ENCODE measurements at places on chromosomes 6 and 20.

GRCh38 chr6:38492031-38492430 is 147.7 kb downstream of the BTBD9 start:
- DNase-seq = no peak

DNA sequence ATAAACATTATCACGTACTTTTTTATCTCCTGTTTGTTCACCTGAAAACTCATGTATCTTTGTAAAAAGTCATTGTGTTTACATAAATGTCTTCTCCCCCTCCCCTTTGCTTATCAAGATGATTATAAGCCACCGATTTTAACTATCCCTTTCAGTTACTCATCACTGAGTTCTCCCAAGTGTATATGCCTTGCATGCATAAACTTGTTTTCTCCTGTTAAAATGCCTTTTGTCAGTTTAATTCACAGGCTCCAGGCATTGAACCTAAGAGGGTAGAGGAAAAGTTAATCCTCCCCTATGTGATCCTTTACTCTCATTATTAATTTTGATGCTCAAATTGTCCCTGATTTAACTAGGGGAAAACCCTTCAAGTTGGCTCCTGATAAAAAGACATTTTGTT is 24.2 kb downstream of the ANKEF1 start:
- DNase-seq = no peak

- DNase-seq = no peak
Observed at GRCh38 chr20:62772619-62772989, 23.7 kb upstream of the MRGBP start.

- no peak for DNase-seq
Observed at GRCh38 chr20:36308353-36308752, 2.2 kb downstream of the DLGAP4 start.

DNA sequence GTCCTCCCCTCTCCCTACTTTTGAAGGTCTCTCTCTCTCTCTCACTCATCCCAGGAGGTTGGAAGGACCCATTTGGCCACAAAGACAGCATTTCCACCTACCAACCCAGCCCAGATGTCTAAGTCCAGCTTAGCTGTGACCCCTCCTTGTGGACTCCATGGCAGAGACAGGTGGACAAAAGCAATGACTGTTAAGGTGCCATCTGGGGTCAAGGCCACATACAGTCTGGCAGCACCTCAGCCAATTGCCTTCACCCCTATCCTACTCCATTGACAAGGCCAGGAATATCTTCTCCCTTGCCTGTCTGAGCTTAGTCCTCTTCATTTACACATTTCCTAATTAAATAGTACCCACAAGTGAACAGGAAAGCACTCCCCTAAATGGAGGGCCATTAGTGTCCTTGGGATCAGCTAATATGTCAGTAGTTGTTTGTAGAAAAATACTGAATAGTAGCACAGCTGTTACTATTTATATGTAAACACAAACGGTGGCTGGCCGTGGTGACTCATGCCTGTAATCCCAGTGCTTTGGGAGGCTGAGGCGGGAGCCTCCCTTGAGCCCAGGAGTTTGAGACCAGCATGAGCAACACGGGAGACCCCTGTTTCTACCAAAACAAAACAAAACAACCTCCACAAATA is 28.8 kb downstream of the GCM1 start:
- peak; percentile 32 for DNase-seq

DNA sequence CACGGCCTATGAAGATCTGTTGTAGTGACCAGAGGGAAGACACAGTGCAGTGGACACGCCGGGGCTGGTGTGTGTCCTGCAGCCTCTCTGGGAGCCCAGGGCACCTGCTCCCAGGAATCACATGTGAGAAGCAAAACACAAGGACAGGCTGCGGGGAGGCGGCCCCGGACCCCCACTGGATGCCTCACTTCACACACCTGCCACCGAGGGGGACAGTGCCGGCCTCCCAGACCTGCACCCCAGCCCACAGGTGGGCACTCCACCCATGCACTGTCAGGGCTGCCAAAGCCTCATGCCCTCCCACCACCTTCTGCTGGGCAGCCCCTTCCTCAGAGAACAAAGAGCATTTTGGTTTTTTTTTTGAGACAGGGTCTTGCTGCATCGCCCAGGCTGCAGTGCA is 27.4 kb downstream of the FRMD1 start:
- DNase-seq = no peak

DNA sequence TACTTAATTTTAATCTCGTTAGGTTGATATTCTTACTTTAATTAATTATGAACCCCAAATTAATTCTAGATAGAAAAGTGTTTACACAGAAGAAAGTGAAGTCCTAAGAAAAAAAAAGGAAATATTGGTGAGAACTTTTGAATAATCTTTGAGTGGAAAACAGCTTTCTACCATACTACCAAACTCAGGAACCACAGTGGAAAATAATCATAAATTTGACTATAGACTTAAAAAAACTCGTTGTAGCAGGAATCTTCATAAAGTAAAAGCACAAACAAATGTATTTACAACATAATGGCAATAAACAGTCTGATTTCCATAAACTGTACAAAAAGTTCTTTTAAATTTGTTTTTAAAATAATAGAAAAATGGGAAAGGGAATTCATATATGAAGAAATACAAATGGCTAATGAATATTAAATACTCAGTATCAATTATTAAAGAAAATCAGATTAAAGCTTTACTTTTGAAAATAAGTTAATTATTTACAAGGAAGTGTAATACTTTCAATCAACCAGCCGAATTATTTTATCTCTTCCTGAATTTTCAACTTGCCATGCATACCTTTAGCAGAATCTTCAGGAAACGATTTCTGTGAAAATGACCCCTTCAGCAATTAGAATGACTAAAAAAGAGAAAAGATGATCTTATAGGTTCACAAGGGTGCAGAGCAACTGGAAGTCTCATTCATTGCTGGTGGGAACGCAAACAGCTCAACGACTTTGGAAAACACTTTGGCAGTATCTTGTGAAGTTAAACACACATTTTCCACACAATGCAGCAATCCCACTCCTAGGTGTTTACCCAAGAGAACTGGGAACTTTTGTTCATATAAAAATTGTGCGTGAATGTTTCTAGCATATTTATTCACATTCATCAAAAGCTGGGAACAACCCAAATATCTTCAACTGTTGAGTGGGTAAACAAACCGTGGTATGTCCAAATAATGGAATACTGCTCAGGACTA is 38.5 kb upstream of the BMP6 start:
- DNase-seq = peak; percentile 64

DNA sequence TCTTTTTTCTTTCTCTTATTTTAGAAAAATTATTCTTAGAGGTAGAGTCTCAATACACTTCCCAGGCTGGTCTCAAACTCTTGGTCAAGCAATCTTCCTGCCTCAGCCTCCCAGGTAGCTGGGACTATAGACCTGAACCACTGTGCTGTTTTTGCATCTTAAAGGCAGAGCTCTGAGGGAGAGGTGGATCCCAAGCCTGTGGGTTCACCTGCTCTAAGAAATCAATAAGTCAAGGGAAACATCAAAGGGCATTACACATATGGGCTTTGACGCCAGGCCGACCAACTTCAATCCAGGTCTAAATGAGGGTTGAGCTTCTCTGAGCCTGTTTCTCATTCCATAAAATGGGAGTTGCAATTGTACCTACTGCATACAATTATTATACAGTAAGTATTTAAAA is 223.9 kb downstream of the LY86 start:
- no peak for DNase-seq

- no peak for DNase-seq
Observed at GRCh38 chr6:71544028-71544427, 255.4 kb downstream of the OGFRL1 start.

- no peak for DNase-seq
Observed at GRCh38 chr20:15923030-15923776, 650.0 kb downstream of the KIF16B start.

GRCh38 chr6:149127212-149127611 is 190.3 kb upstream of the TAB2 start:
- no peak for DNase-seq

- DNase-seq = no peak
Observed at GRCh38 chr6:81769824-81770223, 17.3 kb upstream of the TENT5A start.

- DNase-seq = no peak
Observed at GRCh38 chr6:18513253-18513798, 126.2 kb downstream of the RNF144B start.

DNA sequence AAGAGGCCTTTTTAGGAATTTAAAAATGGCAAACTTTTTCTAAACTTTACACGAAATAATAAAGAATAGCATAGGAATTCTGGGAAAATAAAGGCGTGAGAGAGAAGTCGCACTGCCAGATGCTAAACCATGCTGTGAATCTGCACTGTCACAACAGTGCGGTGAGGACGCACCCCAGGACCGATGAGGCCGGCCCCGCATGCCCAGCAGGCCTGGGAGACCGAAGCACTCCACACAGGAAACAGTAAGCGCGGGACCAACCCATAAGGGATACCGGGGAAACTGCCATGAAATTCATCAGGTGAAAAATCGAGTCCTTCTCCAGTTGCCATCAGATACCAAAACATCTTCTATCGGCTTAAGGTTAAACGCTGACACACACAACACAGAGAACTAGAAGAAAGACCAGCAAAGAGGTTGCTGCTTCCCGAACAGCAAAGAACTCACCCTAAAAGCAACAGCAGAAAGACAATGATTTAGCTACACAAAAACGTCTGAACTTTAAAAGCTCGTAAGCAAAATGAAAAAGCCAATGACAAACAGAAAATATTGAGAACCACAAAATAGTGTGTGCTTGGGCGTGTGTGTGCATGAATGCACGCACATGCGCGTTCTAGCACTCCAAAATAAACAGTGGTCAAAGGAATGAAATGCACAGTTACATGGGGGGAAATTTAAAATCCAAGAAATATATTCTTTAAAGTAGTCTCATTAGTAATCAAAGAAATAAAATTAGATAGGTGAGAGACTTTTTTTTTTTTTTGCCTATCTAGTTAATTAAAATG is 15.4 kb downstream of the RAMACL start:
- no peak for DNase-seq

DNA sequence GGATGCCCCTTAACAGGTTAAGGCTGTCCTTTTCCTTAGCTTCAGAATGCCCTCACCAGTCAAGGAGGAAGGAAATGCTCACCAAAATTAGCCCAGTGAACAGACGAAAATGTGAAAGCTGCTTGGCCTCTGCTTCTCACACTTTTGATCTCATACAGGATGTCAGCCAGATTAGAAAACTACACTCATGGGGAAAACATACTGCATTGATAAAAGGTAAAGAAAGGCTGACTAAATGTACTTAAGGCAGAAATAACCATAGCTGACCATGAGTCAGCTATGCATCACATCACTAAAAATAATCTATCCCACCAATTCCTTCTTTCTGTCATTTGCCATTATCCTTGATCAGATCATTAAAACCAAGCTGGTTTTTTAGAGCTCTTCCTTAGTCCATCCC is 198.4 kb upstream of the TENT5A start:
- DNase-seq = no peak

DNA sequence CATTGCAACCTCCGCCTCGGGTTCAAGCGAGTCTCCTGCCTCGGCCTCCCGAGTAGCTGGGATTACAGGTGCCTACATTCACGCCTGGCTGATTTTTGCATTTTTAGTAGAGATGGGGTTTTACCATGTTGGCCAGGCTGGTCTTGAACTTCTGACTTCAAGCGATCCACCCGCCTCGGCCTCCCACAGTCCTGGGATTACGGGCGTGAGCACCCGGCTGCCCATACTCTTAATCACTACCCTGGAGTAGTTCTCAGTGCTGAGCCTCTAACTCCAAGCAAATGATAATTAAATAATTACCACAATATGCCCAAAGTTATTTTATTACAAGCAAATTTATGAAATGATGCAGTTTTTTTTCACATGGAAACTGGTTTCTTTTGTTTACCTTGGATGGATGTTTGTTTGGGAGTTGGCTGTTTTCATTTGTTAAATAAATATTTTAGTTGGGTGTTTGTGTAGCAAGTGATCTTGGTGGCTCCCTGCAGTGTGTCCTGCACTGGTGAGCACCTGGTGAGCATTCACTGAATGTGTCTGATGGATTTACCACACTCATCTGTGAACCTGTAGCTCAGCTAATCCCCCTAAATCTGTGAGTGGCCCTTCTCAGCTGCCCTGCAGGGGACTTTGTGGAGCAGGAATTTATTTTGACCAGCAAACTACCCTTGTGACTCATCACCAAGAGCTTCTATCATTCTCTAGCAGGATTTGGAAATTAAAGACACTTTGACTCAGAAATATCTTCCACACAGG is 36.9 kb downstream of the UTRN start:
- no peak for DNase-seq

DNA sequence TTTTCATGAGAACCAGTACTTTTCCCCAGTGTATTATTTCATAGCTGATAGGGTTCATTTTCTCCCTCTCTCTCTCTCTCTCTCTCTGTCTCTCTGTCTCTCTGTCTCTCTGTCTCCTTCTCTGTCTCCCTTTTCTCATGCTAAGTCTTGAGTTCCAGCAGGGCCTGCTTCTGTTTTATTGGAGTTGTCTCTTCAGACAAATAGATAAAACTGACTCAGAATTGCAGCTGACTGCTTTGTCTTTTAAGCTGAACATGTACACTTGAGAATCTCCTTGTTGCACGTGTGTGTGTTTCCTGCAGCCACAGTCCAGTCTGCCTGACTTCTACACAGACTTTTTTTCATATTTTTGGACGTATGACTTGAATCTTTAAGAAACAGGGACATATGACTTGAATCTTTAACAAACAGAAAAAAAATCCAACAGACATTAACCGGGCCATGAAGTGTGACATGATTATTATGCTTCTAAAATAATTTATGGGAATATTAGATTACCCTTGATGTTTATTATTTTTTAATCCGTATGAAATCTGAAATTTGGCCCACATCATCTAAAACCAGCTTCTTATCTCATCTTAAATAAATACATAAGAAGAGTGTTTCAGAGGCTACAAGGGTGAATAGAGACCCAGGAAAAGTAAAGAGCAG is 71.5 kb downstream of the JAG1 start:
- DNase-seq = no peak

DNA sequence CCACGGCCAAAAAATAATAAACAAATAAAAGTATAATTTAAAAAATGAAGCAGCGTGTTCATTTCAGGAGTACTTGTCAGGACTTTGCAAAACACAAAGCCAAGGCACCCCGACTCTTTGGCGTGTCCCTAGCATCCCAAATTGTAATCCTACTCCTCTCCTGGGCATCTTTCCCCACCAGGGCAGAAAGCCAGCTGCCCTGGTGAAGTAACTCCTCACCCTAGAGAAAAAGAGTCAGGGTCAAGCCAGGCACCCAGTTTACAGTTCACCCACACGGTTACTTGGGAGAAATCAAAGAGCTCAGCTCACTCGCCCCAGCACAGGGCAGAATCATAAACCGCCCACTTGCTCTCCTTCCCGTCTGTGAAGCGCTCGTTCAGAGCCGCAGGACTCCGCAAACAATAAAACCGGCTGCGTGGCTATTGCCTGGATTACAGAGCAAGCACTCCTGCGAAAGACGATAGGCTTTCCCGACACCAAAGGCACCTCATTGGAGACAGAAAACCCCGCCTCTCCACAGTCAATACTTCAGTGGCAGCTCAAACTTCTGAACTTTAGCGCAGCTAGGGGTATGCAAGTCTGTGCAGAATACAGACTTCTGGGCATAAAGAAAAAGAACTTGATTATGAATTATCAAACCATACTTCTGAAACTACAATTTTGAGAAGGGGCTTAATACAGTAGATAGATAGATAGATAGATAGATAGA is 73.0 kb upstream of the NHSL1 start:
- peak; percentile 52 for DNase-seq

All from NCI-H2029 treated with DMSO at 0.1 percent for 48 hours (cell line).